ENCODE measurements at places on chromosomes 2 and 18.

DNA sequence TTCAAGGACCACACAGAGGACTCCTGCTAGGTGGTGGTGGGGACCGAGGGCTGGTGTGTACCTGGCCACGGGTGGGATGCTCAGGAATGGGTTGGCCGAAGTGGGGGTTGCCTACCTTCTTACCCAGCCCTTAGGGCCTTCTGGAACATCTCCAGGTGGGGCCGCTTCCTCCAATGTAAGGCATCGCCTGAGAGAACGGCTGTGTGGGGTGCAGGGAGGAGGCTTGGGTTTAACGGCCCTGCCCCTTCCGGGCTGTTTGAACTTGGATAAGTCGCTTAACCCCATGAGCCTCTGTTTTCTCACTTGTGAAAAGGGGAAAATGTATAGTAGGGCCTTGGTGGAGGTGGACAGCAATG lies 35.0 kb downstream of the EMILIN2 start:
- DNase-seq = no peak

GRCh38 chr2:39069136-39069515 lies 51.7 kb downstream of the SOS1 start:
- DNase-seq = no peak

DNA sequence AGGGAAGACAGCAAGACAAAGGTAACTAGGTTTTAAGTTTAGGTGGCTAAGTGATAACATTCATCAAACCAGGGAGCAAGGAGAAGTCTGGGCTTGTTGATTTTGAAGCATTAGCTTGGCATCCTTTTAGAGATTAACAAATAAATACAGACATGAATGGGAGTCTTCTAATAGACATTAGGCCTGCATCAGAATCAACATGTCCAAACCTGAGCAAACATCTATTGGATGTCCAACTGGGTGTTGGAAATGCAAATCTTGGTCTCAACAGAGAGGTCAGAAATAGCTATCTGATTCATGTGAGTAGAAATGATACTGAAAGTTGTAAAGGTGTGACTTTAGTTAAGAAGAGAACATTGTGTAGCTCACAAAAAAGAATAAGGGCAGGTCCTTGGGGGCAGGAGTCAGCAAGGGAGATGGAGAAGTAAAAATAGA lies 85.5 kb upstream of the RND3 start:
- no peak for DNase-seq

DNA sequence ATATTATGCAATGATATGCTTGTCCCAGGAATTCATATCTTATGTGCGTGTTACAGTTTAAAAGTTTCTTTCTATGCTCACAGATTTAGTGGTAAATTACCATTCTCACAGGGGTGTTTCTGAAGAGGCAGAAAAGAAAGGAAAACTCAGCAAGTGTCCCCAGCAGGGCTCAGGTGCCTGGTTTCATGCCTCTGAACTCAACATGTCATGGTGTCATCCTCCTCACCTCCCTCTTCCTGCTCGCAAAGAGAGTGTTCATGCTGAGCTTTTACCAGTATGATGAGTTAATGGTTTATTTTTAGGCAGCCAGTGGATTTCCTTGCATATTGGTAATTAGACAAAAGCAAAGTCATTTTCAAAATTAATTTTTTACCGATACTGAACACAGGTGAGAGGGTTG lies 492.9 kb upstream of the ZEB2 start:
- DNase-seq = no peak

DNA sequence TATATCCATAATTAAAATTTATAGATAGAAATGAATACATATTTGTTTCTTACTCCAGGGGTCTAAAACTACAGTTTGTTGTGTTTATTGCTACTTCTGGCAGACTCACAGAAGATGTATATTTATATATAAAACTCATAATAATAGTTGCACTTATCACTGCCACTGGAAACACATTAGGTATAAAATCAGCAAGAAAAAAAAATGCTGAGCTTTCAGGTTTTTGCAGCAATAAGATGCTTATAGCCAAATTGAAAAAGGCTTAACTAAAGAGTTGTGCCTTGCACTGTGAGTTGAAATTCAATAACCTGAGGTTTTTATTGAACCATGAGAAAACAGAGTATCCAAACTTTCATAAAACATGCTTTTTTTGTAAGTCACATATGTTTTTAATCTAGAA lies 623.9 kb upstream of the CRIM1 start:
- DNase-seq = no peak

DNA sequence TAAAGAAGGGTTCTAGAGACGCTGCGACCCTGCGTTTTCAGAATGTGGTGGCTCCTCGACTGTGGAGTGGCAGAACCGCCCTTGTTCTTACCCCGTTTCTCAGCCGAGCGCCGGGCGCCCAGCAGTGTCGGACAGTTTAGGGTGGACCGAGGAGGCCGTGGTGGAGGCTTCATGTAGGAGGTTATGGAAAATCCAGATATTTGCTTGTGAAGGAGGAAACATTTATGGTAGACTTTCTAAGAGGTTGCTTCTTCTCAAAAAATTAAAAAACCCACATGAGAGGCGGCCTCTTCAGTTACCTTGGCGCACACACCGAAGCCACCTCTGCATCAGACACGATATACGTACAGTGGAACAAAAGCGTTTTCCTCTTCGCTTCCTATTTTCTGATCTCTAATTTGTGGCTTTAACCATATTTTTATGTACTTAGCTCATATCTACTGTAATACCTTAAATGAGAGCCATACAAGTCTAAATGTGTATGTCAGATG lies 120.8 kb downstream of the NFATC1 start:
- DNase-seq = no peak

DNA sequence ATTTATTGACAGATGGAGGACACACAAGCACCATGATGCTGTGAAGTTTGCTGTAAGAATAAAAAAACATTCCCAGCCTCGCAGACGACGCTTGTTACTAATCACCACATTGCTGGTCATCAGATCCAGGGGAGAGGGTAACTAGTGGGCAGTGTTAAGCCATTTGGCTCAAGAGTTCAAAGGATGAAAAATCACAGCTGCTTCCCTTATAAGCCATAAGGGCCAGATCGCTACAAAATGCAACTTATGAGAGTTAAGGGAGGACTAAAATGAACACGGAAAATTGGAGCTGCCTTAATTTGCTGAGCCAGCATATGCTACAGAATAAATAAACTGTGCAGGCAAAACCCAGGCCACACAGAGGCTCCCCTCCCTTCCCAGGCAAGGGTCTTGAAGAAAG lies 522.6 kb downstream of the TDRD15 start:
- no peak for DNase-seq

GRCh38 chr18:26516964-26517363 lies 31.4 kb downstream of the KCTD1 start:
- DNase-seq = no peak
